ENCODE measurements at places on chromosomes 5 and 9. TPM values are rescaled to one million over a fixed set of nuclear protein-coding genes. Genes with fewer than 3 reads are reported as not detected.

Gene PCDHB12
- total RNA-seq: 0.56 TPM

Gene SOX30
- total RNA-seq: not detected

Gene GFPT2
- total RNA-seq: 98.0 TPM

Gene SPATA31A3
- not detected for total RNA-seq
